ENCODE measurements at places on chromosomes 4 and X.

- DNase-seq: no peak
These were observed 10.0 kb upstream of the RNF128 start for GRCh38 chrX:106716463-106716862.

DNA sequence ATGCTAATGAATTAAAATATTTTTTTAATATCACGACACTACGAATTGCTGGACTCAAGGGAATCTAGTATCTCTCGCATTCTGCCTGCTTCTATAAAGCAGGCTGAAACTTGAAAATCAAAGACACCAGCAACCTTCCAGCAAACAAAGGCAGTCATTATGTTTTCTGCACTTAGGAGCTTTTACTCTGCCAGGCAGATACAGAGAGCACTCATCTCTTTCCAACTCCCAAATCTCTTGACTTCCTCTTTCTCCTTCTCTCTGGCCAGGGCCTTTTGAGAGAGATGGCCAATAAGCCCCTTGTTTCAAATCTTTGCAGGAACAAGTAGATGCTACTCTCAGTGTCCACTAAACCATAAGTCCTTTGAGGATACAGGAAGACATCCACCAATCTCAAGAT is 95.2 kb upstream of the KLF3 start:
- no peak for DNase-seq

- no peak for DNase-seq
These were observed 17.2 kb downstream of the HMGB2 start for GRCh38 chr4:173317004-173317403.

- DNase-seq: no peak
These were observed 55.6 kb upstream of the TADA2B start for GRCh38 chr4:6987588-6987961.

DNA sequence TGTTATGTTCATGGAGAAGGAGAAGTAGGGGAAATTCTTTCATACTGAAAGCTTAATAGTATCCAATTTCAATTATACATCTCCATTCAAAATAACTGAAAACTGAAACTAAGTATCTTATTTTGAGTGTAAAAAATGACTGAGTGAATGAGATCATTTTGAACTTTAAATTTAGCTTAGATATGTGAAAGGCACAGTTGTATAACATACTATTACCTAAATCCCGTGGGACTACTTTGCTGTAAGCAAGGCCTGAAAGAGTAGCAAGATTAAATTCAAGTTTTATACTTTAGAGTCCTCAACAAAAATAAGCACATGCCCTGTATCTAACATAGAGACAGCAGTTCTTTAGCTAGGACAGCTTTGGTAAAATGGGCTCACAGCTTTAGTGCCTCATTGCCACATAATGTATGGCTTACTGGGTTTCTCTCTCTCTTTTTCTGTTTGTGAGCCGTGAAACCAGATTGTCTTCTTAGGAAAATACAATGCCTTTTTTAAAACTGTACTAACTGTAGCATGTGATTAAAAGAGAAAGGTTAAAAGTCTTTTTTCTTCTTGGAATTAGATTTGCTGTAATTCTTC is 43.2 kb downstream of the GSTCD start:
- no peak for DNase-seq

DNA sequence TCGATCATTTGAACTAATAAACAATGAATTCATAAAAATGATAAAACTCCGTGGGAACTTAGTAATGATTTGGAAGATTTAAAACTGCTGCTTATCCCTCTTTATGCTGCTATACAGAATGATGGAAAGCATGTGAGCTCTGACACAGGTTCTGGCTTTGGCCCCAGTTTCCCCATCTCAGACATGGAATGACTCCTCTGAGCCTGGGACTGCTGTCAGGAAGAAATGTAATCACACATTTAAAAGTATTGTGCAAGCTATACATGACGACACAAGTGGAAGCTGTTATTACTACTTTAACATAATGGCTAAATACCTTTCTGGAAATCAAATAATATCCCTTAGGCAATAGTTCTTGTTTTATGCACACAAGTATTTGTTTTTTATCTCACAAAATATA is 161.7 kb downstream of the DCHS2 start:
- DNase-seq: no peak

- no peak for DNase-seq
These were observed 419.3 kb upstream of the SLIT2 start for GRCh38 chr4:19832411-19832810.

GRCh38 chr4:41611881-41612871 is 74.2 kb downstream of the LIMCH1 start:
- DNase-seq: no peak

DNA sequence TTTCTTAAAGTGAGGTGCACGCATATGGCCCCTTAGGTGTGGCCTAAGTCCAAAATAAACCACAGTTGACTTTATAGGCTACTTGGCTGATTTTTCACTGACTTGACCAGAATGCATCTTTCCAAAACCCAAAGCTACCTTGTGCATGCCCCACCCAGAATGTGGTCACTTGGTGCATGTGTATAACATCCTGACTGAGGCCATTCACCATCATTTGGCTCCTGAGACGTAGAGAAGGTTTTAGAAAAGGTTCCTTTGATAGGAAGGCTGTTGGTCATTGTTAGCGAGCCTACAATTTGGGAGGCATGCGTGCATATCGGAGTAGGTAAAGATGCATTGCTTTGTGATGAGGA is 84.6 kb downstream of the PLAC1 start:
- no peak for DNase-seq

GRCh38 chrX:15158736-15159406 is 111.0 kb downstream of the ASB9 start:
- no peak for DNase-seq

- DNase-seq: no peak
These were observed 103.7 kb downstream of the POU4F2 start for GRCh38 chr4:146742416-146742815.

GRCh38 chr4:109266236-109266635 is 36.2 kb downstream of the COL25A1 start:
- no peak for DNase-seq

DNA sequence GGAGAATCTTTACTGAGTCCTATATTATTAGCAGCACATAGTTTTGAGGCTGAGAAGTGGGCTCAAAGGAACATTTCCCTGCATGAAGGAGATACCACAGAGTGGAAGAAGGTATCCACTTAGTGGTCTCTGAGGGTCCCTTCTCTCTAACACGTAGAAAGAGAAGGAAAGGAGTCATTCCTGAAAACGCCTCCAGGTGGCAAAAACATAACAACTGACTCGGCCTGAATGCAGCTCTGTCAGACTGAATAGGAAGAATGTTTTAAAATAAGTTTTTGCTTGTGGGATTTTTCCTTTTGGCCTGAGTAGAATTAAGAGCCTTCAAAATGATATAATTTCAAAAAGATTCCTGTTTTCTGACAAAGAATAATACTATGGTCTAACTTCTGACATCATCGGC is 23.3 kb downstream of the RPGR start:
- DNase-seq: no peak

DNA sequence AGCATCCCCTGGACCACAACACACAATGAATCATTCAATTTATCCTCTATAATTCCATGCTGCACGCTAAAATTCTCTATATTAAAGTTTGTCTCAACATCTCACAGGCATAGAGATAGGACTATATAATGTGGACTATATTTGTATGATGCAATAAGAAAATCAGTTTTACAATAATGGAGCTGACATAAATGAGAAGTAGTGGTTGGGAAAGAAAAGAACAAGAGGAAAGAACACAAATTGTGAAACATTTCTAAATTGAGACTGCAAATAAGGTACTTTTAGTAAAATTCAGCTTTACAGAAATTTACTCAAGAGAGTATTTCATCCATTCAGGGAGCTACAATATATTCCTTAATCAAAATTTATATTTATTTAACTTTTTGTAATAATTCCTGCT is 120.4 kb downstream of the ARAP2 start:
- DNase-seq: no peak

- DNase-seq: no peak
These were observed 91.8 kb downstream of the PDE5A start for GRCh38 chr4:119536572-119537528.

GRCh38 chr4:16457944-16458343 is 231.7 kb upstream of the TAPT1 start:
- no peak for DNase-seq

GRCh38 chrX:149124526-149125108 is 380.5 kb downstream of the IDS start:
- DNase-seq: no peak

GRCh38 chr4:159104694-159105414 is 2.0 kb downstream of the RAPGEF2 start:
- DNase-seq: no peak

- DNase-seq: no peak
These were observed 24.0 kb downstream of the FHDC1 start for GRCh38 chr4:152960082-152960481.

DNA sequence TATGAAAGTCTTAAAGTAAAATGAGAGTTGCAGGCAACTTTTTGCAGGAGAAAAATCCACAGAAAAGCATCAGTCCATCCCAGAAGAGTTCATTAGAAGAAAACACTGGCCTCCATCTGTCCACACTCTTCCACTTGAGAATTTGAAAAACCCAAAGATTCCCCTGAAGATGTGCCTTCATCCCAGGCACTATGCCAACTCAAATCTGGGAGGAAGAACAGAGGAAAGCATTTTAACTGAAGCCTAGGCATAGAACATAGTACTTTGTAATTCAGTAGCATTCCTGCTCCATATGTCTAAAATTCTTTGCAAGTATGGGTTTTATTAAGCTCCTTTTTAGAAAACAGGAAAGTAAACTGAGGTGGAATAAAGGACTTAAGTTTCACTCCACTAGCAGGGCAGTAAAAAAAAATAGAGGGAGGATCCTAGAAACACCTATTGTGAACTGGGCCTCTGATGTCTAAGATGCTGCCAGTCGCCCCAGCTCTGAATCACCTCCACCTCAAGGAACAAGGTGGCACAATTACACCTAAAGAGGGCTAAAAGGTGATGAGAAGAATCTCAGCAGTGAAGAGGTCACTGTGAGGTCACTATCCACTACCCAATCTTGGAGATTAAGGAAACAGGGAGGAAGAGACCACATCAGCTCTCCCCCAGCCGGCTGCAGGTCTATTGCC is 141.9 kb upstream of the FAM241A start:
- no peak for DNase-seq

DNA sequence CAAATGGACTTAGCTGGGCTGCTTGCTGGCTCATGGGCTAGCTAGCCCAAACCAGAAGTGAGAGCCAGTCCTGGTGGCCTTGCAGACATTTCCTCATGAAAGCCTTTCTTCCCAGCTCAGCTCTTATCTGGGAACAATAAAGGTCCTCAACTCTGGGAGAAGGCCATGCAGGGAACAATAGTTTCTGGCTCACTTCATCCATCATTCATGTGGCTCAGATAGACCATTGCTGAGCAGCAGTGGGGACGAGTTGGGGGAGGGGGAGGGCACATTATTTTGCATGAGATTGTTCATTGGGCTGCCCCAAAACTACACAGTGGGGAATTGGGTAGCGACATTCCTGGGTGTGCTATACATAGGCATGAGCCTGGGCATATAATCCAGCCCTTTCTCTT is 47.6 kb downstream of the NHSL2 start:
- DNase-seq: no peak

GRCh38 chrX:17869580-17869979 is 8.5 kb upstream of the RAI2 start:
- DNase-seq: no peak

- DNase-seq: no peak
These were observed 141.4 kb upstream of the SMIM10 start for GRCh38 chrX:134849390-134849789.

DNA sequence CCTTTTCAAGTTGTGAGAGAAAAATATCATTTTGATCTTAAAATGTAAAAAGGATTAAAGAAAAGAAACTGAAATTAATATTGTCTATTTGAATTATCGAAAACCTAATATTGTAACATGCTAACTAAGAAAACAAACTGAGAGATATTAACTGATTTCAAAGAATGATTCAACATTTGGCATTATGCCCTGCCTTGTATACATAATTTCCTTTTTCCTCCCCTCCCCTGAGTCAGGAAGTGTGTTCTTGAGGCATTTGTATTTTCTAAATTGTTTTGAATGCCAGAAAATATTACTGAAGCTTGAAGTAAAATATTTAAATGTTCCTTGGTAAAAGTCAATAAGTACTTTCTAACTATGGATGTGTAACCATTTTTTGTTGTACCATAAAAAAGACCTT is 49.4 kb downstream of the RPS6KA3 start:
- no peak for DNase-seq

DNA sequence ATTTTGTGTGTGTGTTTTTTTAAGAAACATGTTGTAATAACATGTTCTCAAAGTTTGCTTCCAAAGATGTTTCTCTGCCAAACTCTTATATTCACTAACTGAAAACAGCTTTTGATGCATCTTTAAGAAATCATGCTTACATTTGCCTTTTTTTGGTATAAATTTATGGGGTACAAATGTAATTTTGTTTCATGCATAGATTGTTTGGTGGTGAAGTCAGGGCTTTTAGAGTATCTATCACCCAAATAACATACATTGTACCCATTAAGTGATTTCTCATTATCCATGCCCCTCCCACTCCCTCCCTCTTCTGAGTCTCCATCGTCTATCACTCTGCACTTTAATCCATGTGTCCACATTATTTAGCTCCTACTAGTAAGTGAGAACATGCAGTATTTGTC is 30.8 kb downstream of the SPINK2 start:
- DNase-seq: no peak

GRCh38 chrX:72141372-72142004 is 9.8 kb upstream of the RTL5 start:
- DNase-seq: no peak

DNA sequence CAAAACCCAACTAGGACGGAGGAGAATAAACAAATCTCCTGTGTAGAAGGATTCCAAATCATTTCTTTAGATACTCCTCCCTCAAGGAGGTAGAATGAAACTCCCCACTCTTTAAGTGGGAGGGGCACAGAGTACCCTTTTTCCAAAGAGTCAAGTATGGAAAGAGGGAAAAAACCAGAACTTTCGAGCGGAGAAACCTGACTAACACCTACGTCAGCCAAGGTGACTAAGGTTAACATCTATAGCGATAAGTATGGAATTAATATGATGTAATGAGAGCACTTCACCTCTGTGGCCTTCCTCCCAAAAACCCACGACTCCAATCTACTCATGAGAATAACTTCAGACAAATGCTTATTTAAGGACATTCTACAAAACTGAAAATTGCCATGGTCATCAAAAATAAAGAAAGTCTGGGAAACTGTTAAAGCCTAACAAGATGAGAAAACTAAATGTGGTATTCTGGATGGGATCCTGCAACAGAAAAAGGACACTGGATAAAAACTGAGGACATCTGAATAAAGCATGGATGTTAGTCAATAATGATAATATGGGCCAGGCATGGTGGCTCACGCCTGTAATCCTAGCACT is 157.0 kb upstream of the MAP3K15 start:
- DNase-seq: no peak

GRCh38 chr4:154084864-154085263 is 296.0 kb upstream of the SFRP2 start:
- no peak for DNase-seq
